ENCODE measurements at places on chromosomes 12 and 14. TPM values are rescaled to one million over a fixed set of nuclear protein-coding genes. Genes with fewer than 3 reads are reported as not detected.
A peak's percentile ranks its signal among the peaks of the same experiment; 100 is the strongest.

DNA sequence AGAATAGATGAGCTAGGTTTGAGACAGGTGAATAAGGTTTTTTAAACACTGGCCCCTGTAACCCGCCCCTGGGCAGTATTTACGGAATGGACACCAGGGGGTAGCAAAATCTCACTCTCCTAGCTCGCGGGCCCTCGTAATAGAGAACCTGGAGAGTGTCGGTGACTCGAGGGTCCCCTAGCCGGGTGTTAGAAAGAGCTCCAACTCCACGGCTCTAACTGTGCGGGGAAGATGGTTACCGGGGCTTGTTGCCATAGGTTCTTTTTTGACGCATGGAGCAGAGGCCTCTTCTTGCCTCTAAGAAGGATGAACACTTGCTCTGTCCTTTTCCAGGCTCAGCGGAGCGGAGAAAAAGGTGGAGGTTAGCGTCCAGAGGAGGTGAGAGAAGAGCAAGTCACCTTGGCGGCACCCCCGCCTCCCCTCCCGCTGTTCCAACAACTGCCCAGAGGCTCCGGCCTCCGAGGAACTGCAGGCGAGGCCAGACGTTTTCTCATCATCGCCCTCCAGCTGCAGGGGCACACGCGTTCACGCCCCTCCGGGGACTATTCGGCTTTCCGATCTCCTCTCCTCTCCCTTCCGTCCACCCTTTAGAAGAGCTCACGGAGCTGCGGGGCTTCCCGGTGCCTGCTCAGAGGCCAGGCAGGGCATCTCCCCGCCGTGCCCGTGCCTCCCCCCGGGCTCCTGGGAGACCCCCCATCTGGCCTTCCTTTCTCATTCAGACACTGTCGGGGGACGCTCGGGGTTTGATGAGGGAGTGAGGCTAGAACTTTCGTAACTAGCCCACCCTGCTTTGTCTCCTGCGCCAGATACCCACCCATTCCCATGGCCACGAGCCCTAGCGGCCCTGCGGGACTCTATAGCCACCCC lies 1.4 kb upstream of the ARHGEF40 start:
- no peaks in the 10 kb centered on the region for H3K36me3 ChIP-seq
- H3K4me3 ChIP-seq = no peak overlapping the region
- peak overlapping the region; percentile 73 for H3K27ac ChIP-seq
- H3K27me3 ChIP-seq = no peaks in the 10 kb centered on the region
- peaks cover 58% of the 10 kb centered on the region for H3K4me1 ChIP-seq
- no peak for DNase-seq

DNA sequence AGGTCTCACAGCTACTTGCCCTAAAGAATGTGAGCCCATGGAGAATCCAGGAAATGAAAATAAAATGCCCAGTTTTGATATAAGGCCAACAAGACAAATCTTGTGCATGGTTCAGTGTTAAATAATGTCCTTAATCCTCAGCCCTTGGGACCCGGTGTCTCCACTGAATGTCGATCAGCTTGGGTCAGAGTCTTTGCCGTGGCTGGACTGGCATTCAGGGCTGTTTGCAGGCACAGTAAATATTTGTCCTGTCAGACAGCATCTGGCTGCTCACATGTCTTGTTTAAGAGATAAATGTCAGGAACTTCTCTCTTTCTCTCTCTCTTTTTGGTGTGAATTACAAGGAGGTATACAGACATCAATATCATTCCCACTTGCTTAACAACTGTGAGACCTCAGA lies 452.5 kb downstream of the FUT8 start:
- H3K36me3 ChIP-seq = no peaks in the 10 kb centered on the region
- H3K4me3 ChIP-seq = no peak overlapping the region
- no peaks in the 10 kb centered on the region for H3K27me3 ChIP-seq
- DNase-seq = no peak
- no peak overlapping the region for H3K27ac ChIP-seq

DNA sequence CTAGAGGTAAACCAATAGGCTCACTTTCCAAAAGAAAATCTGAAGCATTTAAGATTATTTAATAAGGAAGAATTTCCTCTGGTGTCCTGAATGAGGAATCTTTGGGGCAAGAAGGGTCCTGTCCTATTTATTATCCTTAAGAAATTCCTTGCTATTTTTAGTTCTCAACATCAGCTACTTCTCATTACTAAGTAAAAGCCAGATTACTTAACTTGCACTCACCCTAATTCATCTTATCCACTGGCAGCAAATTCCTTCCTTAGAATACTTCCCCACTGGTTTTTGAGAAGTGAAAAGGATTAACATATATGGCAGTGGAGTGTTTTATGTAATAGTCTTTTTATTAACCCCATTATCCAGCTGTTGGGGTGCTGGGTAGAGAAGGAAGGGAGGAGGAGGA lies 767.7 kb downstream of the DIO2 start:
- H3K36me3 ChIP-seq = no peaks in the 10 kb centered on the region
- no peak overlapping the region for H3K27ac ChIP-seq
- no peak for DNase-seq
- H3K4me3 ChIP-seq = no peak overlapping the region
- no peaks in the 10 kb centered on the region for H3K27me3 ChIP-seq

DNA sequence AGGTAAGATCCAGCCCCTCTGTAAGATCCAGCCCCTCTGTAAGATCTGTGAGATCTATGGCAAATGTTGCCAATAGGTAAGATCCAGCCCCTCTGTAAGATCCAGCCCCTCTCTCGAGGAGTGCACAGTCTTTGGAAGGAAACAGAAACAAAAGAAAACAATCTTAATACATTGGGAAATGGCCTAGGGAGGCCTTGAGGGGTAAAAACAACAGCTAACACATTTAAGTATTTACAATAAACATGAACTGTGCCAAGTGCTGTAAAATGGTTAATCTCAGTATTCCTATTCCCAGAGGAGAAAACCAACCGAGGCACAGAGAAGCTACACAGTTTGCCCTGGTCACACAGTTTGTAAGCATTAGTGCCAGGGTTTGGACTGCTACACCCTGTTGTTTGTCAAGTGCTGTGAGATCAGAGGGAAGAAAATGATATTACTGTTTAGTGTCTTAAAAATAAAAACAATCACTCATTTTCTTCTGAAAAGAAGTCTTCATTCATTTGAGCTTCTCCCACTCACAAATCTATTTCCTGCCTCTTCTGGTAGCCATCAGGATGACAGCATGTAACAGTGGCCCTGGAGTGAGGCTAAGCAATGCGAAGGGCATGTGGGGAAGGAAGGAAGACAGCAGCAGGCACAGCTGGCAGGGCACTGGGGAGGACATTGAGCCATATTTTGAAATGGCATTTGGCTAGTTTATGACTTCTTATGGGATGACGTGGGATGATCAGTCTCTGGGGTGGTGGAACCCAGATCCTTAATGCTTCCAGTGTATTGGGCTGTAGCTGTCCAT lies 118.7 kb upstream of the PTPRQ start:
- H3K27me3 ChIP-seq = peaks cover 3% of the 10 kb centered on the region
- no peaks in the 10 kb centered on the region for H3K4me1 ChIP-seq
- no peak overlapping the region for H3K4me3 ChIP-seq

DNA sequence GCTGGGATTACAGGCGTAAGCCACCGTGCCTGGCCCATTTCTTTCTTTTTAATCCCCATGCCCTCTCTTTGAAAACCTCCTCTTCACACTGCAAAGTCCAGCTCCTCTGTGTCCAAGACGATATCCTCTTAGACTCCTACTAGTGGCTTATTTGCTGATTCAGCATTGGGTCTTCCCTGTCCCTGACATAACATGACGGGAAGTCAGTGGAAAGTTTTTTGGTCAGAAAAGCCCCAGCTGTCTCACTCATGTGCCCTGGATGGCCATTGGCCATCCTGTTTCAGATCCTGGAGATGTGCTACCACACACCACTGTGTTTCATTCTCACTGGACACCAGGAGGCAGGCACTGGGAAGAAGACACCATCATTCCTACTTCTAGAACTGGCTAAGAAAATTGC lies 102.6 kb upstream of the MED13L start:
- no peak overlapping the region for H3K4me3 ChIP-seq
- H3K27me3 ChIP-seq = no peaks in the 10 kb centered on the region
- peaks cover 3% of the 10 kb centered on the region for H3K4me1 ChIP-seq
- no peaks in the 10 kb centered on the region for H3K36me3 ChIP-seq

The DGLUCY gene
- 26.1 TPM for total RNA-seq

DNA sequence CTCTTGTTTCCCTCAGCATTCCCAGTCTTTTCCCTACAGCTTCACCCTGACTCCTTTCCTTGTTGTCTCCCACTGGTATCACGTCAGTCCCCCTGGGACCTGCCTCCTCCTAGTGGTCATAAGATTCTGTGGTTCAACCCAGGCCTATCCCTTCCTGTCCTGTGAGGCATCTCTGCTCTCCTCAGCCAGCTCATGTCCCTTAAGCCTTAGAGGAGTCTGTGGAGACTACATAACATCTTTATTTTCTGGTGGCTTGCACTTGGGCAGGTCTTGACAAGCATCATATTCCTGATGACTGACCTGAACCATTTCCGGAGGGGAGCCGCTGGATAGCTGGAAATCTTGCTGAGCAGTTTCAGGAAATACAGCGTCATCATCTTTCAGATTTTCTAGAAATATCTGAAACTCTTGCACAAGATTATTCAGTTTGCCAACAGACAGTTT lies 688 bp downstream of the C12orf71 start:
- H3K36me3 ChIP-seq = no peaks in the 10 kb centered on the region
- no peak overlapping the region for H3K4me3 ChIP-seq
- no peaks in the 10 kb centered on the region for H3K27me3 ChIP-seq

GRCh38 chr12:47591795-47592194 lies 114.0 kb downstream of the RPAP3 start:
- no peak for DNase-seq
- H3K4me3 ChIP-seq = no peak overlapping the region
- no peaks in the 10 kb centered on the region for H3K4me1 ChIP-seq
- H3K36me3 ChIP-seq = no peaks in the 10 kb centered on the region

- no peak overlapping the region for H3K27ac ChIP-seq
- no peak overlapping the region for H3K4me3 ChIP-seq
- DNase-seq = no peak
These were observed 14.4 kb upstream of the OR6C65 start for GRCh38 chr12:55385891-55386290.

The ZCCHC8 gene
- 18.7 TPM for total RNA-seq

- H3K4me1 ChIP-seq = no peaks in the 10 kb centered on the region
- H3K27me3 ChIP-seq = no peaks in the 10 kb centered on the region
- H3K27ac ChIP-seq = no peak overlapping the region
- no peak overlapping the region for H3K4me3 ChIP-seq
- DNase-seq = no peak
These were observed 44.2 kb downstream of the LTBP2 start for GRCh38 chr14:74567646-74568379.

DNA sequence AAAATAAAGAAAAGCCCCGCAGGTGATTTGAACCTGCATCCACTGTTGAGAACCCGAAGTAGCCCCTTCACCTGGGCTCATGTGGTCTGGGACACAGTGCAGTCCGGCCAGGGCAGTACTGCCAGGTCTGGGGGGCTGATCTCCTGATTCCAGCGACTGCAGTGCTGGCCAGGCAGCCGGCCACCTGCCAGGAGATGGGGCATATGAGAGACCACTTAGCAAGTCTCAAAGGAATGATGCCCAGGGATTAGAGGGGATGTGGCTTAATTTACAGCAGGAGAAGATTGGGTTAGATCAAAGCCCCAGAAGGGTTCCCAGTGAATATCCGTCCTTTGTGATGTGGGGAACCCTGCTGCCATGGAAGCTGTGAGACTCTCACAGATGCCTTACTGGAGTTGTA lies 113.3 kb downstream of the PRMT8 start:
- no peak for DNase-seq
- H3K27me3 ChIP-seq = peaks cover 2% of the 10 kb centered on the region
- H3K36me3 ChIP-seq = no peaks in the 10 kb centered on the region
- no peak overlapping the region for H3K27ac ChIP-seq

The GRIN2B gene
- under 0.01 TPM for total RNA-seq

DNA sequence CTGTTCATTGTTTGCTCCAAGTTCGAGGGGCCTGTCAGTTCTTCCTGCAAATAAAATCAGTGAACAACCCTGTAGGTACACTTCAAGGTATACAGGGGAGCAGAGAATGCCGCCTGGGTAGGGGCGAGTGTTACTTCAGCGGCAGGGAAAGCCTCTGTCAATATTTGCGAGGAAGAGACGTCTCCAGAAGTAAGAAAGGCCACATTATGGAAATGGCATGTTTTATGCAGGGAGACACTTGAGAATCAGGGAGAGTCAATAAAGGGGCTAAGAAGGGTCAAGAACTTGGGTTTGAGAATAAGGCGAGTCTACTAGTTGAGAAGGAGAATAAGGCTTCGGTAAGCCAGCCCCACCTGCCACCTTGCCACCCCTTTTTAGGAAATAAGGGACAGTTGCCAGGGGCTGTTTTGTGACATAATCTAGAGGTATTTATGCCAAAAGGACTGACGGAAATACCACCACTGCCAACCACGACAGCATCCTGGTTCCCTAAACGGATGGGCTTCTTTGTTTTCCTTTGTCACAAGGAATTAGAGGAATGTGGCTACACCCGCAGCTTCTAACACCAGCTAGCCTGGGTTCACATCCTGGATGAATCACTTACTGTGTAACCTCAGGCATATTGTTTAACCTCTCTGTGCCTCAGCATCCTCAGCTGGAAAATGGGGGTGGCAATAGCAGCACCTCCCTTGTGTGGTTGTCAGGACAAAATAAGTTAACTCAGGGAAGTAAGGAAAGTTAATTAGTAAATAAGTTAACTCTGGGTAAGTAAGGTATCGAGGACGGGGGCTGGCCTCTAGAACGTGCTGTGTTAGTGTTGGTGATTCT lies 67.7 kb downstream of the EID3 start:
- no peaks in the 10 kb centered on the region for H3K4me1 ChIP-seq
- no peak overlapping the region for H3K4me3 ChIP-seq
- H3K27ac ChIP-seq = no peak overlapping the region
- H3K27me3 ChIP-seq = no peaks in the 10 kb centered on the region

DNA sequence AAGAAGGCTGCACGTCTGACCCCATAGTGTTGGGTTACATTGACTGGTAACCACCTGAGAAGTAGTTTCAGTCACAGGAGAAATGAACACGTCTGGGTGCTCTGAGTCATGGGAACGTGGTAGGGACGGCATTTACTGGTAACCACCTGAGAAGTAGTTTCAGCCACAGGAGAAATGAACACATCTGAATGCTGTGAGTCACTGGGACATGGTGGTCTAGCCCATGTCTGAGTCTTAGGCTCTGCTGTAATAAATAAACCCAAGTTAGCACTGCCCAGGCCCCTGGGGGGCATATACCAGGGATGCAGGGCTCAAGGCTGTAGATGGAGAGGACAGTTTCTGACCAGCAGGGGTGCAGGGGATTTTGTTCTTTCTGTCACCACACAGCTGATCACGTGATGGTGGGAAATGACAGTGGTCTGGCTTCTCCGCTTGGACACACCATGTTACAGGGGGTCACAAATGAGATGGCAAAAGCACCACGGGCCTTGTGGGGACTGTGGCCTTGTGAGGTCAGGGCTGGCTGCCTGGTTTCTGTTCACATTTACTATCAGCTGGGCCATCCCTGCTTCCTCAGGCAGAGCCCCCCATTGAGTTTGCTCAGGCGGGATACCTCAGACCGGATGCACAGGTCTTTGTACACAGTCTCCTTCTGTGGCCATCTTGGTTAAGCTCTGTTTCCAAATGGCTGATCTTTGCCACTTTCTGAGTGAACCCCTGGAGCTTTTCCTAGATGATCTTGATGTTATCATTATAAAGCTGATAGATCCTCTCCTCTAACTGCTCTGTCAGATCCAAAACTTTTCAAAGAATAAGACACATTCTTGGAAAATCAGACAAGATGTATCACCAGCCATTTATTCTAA lies 9.8 kb upstream of the C12orf42 start:
- H3K27ac ChIP-seq = no peak overlapping the region
- no peaks in the 10 kb centered on the region for H3K27me3 ChIP-seq
- H3K36me3 ChIP-seq = no peaks in the 10 kb centered on the region
- no peak for DNase-seq

The LRP1-AS gene
- not detected for total RNA-seq
